Activated naive CD4-positive, alpha-beta T cell treated with anti-CD3 and anti-CD28 coated beads, Interleukin-2, amount 50 U/mL, for 72 hours (primary cell): ENCODE measurements at places on chromosomes 4 and X.

DNA sequence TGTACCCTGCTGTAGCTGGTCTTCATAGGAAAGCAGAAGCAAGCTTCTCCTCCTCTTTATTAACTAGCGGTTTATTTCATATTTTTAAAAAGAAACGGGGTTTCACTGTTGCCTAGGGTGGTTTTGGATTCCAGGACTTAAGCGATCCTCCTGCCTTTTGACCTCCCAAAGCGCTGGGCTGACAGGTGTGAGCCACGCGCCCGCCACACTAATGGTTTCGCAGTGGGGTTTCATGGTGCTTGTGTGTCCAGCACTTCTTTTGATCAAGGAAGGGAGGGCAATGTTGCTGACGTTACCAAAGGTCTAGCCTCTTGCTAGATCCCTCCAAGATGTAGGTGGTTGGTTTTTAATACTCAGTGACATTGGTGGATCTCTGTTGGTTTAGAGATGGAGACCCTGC is 1.4 kb downstream of the MAEA start:
- no peak for DNase-seq

GRCh38 chr4:37747772-37748330 is 61.7 kb upstream of the RELL1 start:
- no peak for DNase-seq

DNA sequence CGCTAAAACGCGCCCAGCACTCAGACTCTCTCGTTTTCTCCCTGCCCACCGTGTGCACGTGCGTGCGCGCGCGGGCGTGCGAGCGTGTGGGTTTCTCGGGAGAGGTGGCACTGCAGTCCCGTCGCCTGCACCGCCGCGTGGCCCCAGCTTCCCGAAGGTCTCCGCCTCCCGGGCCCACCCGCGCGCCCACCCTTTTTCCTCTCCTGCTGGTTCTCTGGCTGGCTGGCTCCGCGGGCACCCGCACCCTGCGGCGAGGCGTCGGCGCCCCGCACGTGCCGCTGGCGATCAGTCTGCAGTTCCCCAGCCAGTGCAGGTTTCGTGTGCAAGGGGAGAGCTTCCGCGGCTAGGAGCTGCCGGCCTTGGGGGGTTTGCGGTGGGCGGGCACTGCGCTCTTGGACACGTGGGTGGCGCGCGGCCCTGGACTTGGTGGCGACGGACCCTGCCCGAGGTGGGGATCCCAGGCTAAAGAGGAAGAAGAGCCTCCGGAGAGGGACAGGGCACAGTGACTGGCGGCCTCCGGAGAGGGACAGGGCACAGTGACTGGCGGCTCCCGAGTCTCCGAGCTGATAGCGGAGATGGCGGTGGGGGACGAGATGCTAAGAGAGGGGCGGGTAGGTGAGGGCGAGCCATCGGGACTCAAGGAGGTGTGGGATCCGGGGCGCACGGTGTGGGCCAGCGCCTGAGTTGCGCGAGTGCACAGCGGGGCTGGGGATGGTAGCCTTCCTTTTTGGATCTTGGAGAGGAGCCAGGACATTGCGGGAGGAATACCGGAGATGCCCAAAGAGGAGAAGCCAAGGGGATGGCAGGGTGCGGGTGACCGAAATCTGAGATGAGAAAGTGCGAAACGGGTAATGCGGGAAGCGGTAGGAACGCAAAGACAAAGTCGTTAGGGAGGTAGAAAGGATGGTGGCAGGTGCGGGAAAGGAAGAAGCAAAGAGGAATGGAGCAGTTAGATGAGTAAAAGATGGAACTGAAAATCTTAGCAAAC is at the start of gene FAM184B:
Gene FAM184B, minus strand, starts transcription at position 322 of the 988 bp plus-strand sequence. CDS start 322 bp downstream, outside the sequence.
- DNase-seq = no peak

GRCh38 chr4:4349867-4350266 is 37.0 kb upstream of the NSG1 start:
- no peak for DNase-seq

GRCh38 chr4:151408630-151409469 is at the start of gene FHIP1A:
Gene FHIP1A, plus strand, starts transcription at chr4:151409176. Its CDS starts 157,084 bp downstream, at chr4:151566260.
- peak; percentile 78 for DNase-seq
